ENCODE measurements at places on chromosomes 12 and 14.

GRCh38 chr14:66572826-66573225 is 64.9 kb downstream of the GPHN start:
- DNase-seq = no peak

GRCh38 chr12:129840145-129840884 is 63.5 kb downstream of the TMEM132D start:
- no peak for DNase-seq

DNA sequence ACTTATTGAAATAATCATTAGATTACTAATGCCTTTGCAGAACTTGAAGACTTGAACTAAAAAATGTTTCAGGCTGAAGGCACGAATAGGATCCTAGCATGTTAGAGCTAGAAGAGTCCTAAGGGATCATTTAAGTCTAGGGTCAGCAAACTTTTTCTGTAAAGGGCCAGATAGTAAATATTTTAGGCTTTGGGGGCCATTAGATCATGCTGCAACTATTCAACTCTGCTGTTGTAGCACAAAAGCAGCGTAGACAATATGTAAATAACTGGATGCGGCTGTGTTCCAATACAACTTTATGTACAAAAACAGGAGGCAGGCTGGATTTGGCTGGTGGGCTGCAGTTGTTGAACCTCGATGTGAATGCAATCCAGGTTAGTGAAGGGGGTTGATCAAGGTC is 221.7 kb downstream of the ATP23 start:
- DNase-seq = no peak

GRCh38 chr14:77640756-77641533 is 24.5 kb upstream of the SPTLC2 start:
- no peak for DNase-seq

- DNase-seq = no peak
Measured at GRCh38 chr12:92439420-92439805, 263.4 kb upstream of the PLEKHG7 start.

DNA sequence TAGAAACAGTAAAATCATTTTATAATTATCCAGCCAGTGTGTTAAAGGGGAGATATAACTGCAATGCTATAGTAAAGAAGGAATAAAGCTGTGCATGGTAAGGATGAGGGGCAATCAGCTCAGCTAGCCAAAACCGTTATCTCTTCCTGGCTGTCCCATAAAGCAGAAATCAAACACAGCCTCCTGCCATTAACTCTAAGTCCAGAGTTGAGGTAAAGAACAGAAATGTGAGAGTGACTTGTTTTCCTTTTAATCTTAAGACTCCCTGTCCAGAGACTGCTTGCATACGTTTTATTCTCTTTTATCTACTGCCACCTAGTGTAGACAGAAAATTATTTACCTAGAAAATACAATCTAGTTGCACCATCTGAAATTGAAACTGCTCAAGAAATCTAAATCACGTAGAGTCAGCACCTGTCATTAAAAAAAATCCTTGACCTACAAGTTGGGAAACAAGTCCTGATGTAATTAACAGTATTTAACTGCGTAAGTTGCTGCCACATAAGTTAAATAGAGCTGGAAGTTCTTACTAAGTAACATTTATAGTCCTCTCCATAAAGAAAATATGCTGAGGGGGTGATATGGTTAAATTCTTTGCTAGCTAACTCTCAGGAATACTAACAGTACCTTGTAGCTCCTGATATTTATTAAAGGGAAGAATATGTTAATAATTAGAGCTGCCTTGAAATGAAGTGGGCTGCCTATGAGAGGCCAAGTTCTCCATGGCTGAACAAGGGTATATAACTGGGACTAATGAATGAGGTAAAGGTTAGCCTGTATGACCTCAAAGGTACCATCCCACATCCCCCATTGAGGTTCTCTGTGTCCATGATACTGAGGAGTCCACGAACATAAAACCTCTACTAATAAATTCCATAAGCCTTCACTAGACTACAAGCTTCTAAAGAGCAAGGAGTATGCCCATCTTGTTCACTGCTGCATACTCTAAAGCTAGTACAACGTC is 62.7 kb downstream of the GALNT4 start:
- DNase-seq = no peak

DNA sequence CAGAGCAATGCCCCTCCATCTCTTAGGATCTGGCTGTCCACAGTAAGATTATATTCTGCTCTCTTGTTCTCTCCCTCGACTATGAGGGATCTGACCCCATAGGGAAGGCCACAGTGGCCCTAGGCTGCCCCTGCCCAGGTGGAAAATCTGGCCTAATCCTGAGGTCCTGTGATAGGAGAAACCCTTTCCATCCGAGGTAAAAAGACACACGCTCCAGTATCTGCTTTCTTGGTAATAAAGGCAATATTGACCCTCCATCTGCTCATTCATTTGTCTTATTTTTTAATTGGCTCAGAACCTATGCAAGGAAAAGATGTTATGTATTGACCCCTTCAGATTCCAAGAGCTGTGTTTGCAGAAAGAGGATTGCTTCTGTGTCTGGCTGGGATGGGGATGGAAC is 9.7 kb downstream of the KRT76 start:
- DNase-seq = no peak

DNA sequence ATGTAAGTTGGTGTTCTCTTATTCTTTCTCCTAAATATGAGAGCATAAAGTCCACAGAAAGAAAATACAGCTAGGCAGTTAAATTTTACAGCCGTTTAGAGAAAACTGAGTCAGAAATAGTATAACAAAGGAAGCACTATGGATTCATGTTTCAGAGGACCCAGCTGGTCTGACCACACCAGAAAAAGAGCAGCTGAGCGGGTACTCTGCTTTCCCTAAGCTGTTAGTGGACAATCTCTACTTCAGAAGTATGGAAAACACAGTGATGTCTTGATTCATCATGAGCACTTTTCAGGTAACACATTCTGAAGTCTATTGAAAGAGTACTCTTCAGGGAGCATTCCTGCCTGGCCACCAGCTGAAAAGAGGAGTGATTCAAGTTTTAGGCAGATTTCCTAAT is 12.4 kb downstream of the PPM1H start:
- DNase-seq = no peak

DNA sequence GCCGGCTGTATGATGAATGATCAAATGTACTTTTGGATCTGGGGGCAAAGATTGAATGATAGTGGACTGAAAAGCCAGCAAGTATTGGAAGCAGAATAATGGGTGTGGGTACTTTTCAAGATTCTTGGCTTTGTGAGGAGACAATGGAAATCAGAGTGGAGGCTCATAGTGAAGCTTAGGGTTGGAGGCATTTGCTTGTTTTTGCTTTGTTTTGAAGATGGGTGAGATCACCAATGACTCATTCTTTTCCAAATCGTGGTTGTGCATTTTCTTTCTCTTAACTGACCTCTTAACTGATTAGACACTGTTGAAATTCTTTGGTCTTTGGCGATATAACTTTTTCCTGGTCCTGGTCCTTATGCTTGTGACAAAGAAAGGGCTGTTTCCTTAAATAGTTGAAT is 54.4 kb downstream of the PELI2 start:
- DNase-seq = no peak

- no peak for DNase-seq
Measured at GRCh38 chr12:5489017-5489416, 57.1 kb downstream of the NTF3 start.

DNA sequence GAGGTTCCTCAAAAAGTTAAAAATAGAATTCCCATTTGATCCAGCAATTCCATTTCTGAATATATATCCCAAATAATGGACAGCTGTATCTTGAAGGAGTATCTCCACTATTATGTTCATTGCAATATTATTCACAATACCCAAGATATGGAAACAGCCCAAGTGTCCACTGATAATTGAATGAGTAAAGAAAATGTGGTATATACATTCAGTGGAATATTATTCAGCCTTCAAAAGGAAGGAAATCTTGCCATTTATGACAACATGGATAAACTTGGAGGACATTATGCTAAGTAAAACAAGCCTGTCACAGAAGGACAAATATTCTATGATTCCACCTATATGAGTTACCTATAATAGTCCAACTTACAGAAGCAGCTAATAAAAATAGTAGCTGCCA is 979.0 kb downstream of the SLC6A15 start:
- no peak for DNase-seq

GRCh38 chr12:128259556-128260070 is 7.4 kb upstream of the TMEM132C start:
- DNase-seq = no peak
